ENCODE measurements at places on chromosomes 2 and 18.

DNA sequence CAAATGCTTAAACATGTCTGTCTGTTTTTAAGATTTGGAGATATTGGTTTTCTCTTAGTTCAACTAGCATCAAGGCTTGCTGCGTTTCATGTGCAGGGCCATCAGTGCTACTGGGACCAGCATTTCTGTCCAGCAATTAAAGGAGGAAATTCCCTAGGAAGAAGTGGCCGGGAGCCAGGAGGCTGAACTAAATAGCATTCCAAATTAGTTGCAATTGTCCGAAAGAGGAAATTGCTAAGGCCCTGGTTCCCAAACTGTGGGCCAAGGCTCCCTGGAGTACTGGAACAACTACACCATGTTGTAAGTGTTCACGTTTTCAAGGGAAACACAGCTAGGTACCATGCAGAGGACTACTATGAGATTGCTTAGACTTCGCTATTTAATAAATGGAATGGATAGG lies 257.9 kb downstream of the PTPRM start:
- DNase-seq = no peak

GRCh38 chr18:10205151-10205550 lies 249.3 kb upstream of the APCDD1 start:
- DNase-seq = no peak

GRCh38 chr2:50344509-50345106 lies 687.3 kb downstream of the NRXN1 start:
- DNase-seq = no peak

- DNase-seq = no peak
Observed at GRCh38 chr2:107932979-107933378, 53.3 kb upstream of the SLC5A7 start.

- no peak for DNase-seq
Observed at GRCh38 chr2:168165397-168165796, 82.0 kb downstream of the STK39 start.

DNA sequence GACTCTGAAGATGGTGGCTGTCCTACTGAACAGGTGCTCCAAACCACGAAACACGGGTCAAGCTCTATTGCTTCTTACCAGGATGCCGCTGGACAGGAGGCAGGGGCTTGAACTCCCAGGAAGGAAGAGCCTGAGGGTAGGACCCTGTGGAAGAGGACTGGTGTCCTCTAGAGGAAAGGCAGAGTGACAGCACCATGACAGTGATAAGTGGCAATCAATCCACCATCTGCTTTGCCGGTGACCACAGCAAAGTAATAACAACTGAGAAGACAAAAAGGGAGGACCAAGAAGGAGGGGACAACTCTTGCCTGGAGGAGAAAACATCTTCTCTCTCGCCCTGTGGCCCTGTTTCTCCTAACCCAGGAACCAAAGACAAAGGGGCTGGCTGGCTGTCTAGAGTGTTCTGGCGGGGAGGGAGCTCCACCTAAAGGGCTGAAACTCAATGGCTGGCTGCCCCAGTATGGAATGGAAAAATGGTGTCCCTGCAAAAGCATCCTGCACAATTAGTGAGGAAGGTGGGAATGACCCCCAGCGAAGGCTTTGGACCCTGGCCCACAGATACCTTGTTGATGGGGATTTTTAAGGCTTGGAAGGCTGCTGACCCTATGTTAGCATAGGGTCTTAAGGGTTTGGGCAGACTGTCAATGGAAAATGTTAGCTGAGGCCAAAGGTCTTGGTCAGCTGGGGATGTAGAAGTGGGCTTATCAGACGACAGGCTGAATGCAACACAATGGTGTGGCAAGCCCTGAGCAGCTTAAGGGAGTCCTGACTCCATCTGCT lies 35.4 kb downstream of the PROC start:
- no peak for DNase-seq

Measured in activated CD4-positive, CD25-positive, alpha-beta regulatory T cell treated with anti-CD3 and anti-CD28 coated beads, Interleukin-2, amount 50 U/mL, for 16 hours (primary cell).